Psoas muscle (tissue), 8 donors: ENCODE measurements at places on chromosomes 12 and 14. TPM values are rescaled to one million over a fixed set of nuclear protein-coding genes. Genes with fewer than 3 reads are reported as not detected.

WDR20 gene
- 20.6 TPM for polyA plus RNA-seq

PTPRO gene
- 0.21 TPM for polyA plus RNA-seq

SPRYD4 gene
- polyA plus RNA-seq, result 2.7 TPM

TUNAR gene
- polyA plus RNA-seq, result 0.01 TPM

CLEC4A gene
- 0.51 TPM for polyA plus RNA-seq

TNS2 gene
- 48.9 TPM for polyA plus RNA-seq

PLA2G1B gene
- not detected for polyA plus RNA-seq

IL26 gene
- polyA plus RNA-seq, result not detected

PRICKLE1 gene
- 0.79 TPM for polyA plus RNA-seq

EID3 gene
- 0.56 TPM for polyA plus RNA-seq

POLE2 gene
- 0.48 TPM for polyA plus RNA-seq

OVCH1 gene
- polyA plus RNA-seq, result 0.18 TPM

TC2N gene
- polyA plus RNA-seq, result 1.7 TPM

RHOJ gene
- polyA plus RNA-seq, result 2.2 TPM

LYZ gene
- 5.0 TPM for polyA plus RNA-seq

PROX2 gene
- polyA plus RNA-seq, result not detected

BEST3 gene
- 134 TPM for polyA plus RNA-seq

OGFOD2 gene
- 7.0 TPM for polyA plus RNA-seq

MTA1 gene
- 32.8 TPM for polyA plus RNA-seq

MAP3K9 gene
- polyA plus RNA-seq, result 1.1 TPM

ZNF84 gene
- polyA plus RNA-seq, result 2.8 TPM

FLVCR2 gene
- polyA plus RNA-seq, result 2.5 TPM

KRT79 gene
- polyA plus RNA-seq, result 0.03 TPM

SLC7A8 gene
- polyA plus RNA-seq, result 72.6 TPM

PLEKHA5 gene
- 0.73 TPM for polyA plus RNA-seq

ACSM4 gene
- polyA plus RNA-seq, result not detected

CELA1 gene
- polyA plus RNA-seq, result not detected

PPP4R4 gene
- polyA plus RNA-seq, result 0.01 TPM

BATF gene
- polyA plus RNA-seq, result 0.70 TPM

WNT1 gene
- not detected for polyA plus RNA-seq

CIDEB gene
- 1.2 TPM for polyA plus RNA-seq

LHX5 gene
- polyA plus RNA-seq, result not detected

KRT8 gene
- polyA plus RNA-seq, result 0.59 TPM

LRRC10 gene
- polyA plus RNA-seq, result not detected

FLRT2 gene
- polyA plus RNA-seq, result 1.5 TPM

KLC1 gene
- 201 TPM for polyA plus RNA-seq

ETFBKMT gene
- polyA plus RNA-seq, result 3.6 TPM

FAR2 gene
- polyA plus RNA-seq, result 1.6 TPM

TDRD9 gene
- 0.31 TPM for polyA plus RNA-seq

RAPGEF3 gene
- polyA plus RNA-seq, result 11.7 TPM

SOAT2 gene
- polyA plus RNA-seq, result 0.07 TPM
